ENCODE measurements at places on chromosomes 3 and 15. TPM values are rescaled to one million over a fixed set of nuclear protein-coding genes. Genes with fewer than 3 reads are reported as not detected.

NISCH gene
- total RNA-seq = 68.9 TPM

GRCh38 chr3:93926789-93927188 is 46.9 kb downstream of the PROS1 start:
- no peak for DNase-seq

ERICH6 gene
- total RNA-seq = not detected

DNA sequence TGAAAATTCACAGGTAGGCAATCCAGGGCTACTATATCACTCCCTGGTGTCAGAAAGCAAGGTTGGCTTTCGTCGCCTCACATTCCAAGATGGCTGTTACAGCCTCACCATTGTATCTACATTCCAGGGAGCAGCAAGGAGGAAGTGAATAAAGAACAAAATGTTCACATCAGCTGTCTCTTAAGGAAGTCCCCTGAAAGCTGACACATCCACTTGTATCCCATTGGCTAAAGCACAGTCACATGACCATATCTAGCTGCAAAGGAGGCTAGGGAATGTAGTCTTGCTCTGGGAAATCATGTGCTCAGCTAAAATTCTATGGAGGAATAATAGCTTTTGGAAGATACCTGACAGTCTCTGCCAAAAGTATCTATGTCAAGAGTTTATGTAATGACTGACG is 12.8 kb upstream of the GATA2 start:
- no peak for DNase-seq

FBXO40 gene
- total RNA-seq = not detected

DNA sequence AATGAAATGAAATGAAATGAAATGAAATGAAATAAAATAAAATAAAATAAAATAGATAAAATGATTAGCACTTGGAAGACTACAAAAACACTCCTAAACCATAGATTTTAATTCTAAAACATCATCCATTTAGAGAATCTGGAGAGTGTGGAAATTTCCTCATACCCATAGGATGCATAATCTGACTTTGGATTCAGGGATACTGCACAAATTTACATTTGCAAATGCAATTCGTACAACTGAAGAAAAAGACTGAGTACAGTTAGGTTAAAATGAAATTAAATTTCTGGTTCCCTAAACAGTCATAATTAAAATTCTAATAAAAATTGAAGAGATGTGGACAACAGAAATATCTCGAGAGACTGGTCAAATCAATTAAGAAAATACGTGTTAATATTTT is 122.9 kb downstream of the TMCC1 start:
- DNase-seq = no peak

RASGRF1 gene
- total RNA-seq = not detected

- no peak for DNase-seq
These were observed 43.4 kb upstream of the SLC6A1 start for GRCh38 chr3:10949197-10949596.

- DNase-seq = no peak
These were observed 9.6 kb upstream of the FLNB start for GRCh38 chr3:57998366-57999283.

DNA sequence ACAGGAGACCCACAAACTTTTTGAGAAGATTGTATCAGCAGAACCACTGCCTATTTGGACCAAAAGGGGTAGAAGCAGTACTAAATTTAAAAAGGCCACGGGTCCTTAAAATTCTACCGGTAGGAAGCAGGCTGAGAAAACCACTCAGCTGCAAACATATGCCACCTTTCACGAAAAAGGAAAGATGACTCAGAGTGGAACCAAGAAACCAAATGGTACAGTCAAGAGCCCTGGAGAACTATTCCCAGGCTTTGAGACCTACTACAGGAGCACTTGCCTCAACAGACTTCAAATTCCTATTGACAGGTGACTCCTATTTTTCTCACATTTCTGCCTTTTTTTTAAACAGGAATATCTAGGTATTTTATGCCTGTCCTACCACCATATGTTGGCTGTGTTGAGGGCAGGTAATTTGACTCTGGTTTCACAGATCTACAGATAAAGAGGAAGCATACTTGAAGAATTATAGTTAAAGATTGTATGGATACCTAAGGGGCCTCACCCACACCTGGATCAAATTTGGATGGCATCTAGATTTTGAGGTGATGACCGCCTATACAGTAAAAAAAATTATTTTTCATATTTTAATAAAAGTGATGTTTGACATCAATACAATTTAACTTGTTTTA is 10.1 kb downstream of the GOLIM4 start:
- no peak for DNase-seq

IQCH gene
- total RNA-seq = 1.8 TPM

DAZL gene
- not detected for total RNA-seq

- no peak for DNase-seq
These were observed 44.4 kb downstream of the IL1RAP start for GRCh38 chr3:190558316-190558715.

GRCh38 chr3:14261229-14261628 is 82.6 kb downstream of the LSM3 start:
- DNase-seq = peak; percentile 87

AADACL2 gene
- total RNA-seq = not detected

GRCh38 chr15:66928101-66928500 is 137.3 kb upstream of the SMAD3 start:
- no peak for DNase-seq

- no peak for DNase-seq
These were observed 12.2 kb upstream of the HES1 start for GRCh38 chr3:194123726-194124125.
